Kidney epithelial cell (primary cell): ENCODE measurements at places on chromosomes 6 and 20.

DNA sequence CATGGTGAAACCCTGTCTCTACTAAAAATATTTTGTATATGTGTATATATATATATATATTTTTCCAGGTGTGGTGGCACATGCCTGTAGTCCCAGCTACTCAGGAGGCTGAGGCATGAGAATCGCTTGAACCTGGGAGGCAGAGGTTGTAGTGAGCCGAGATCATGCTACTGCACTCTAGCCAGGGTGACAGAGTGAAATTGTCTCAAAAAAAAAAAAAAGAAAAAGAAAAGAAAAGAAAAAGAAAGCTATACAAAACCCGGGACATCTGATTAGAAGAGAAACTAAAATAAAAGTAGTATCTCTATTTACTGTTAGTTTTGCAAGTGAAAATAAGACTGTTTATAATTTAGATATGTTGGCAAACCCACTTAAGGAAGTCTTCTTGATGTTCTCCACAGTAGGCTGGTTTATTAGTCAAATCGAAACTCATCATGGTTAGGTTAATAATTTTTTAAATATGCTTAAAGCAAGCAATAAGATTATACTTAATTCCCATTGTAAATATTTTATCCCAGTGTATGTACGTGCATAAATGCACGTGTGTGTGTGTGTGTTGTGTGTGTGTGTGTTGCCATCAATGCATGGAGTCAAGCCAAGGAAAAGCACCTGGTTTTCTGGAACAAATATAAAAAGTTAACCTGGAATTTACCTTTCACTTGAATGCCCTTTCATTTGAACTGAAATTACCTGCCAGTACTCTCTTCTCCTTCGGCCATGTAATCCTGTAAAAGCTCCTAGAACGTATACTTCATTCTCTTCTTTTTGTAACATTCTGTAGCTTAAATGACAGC, 7.1 kb downstream of the VNN2 start:
- DNase-seq = no peak

- DNase-seq = no peak
Observed at GRCh38 chr20:3706774-3707507, 5.5 kb downstream of the SIGLEC1 start.

DNA sequence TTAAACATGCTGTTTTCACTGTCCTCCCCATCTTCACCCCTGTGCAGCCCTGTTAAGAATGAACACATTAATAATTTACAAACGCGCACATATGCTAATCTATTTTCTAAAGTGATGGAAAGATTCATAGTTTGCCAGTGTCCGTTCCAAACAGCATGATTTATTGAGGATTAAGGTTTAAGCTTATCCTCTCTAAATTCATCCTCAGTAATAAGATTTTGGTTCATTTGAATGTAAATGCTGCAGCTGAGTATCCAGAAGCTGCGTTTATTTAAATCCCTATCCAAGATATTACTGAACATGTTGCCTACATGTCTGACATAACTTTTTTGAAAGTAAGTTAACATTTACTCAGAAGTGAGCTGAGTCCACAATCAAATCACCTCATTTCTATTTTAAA, 42.8 kb upstream of the FAM135A start:
- no peak for DNase-seq

GRCh38 chr6:15755526-15755925, 92.7 kb upstream of the DTNBP1 start:
- DNase-seq = no peak

DNA sequence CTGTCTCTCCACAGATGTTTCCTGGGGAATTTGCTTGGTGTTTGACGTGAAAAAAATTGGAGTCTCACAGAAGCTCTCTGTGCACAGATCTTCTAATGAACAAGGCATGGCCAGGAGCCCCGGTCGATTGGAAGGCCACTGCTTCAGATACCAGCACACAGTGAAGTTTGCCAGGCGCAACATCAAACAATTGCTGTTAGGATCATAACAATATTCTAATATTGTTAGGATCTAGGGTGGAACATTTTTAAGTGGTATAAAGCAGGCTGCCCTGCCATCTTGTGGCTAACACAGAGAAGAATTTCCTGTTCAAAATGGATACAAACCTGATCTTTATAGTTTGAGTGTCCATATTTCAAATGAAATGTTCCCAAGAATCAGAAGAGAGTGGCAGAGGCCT, 64.1 kb downstream of the C6orf118 start:
- DNase-seq = no peak

DNA sequence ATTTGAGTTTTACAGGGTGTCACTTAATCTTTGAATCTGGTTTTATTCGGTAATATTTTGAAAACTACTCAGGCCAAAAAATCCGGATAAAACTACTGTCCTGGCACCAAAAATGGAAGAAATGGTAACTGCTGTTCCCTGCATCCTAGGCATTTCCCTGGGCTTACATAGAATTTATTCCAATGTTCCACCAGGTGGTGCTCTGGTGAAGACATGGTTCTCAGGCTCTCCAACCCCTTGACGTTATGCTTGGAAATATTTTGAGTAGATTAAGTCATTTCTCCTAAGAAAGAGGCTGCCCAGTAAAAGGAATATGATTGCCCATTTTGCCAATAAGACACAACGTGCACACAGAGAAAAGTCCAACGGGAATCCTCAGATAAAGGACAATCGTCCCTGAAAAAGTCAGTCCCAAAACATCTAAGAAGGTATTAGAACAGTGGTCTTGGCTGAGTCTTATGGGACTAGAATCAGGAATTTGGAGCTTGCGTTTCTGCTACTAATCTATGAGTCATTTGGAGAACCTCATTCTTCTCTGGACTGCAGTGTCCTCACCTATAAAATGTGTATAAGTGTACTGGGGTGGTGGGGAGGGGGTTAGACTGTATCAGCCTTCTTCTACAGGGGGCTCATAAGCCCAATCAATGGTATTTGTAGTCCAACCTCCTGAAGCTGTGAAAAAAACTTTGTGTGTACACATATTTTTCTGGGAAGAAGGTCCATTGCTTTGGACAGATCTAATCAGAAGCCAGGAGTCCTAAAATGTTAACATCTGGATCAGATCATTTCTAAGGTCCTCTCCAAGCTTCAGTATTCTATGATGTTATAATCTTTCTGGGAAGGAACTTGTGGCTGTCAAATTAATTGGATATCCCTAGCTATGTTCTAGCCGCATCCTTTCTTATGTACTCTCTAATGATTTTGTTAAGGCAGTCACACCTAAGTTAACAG, 131.0 kb upstream of the BMP2 start:
- peak; percentile 31 for DNase-seq

GRCh38 chr20:57573242-57573641, 12.3 kb downstream of the PCK1 start:
- DNase-seq = no peak

DNA sequence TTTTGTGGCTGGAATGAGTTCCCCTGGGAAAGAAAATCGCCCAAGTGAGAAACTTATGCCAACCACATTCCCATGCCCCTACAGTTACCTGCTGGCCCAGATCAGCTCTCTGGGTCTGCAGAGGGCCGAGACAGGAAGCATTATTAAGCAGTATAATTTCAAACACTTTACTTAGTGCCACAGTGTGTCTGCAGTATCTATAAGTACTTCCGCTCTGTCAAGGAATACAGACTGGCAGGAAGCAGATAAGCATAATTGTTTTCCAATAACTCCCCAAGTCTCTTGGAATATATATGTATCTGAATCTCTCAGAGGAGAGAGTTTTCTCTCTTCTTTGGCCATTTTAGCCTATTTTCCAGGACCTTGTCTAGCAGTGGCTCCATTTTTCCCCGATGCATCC, 24.9 kb downstream of the SAYSD1 start:
- no peak for DNase-seq

GRCh38 chr6:2633736-2634135, 117.0 kb downstream of the MYLK4 start:
- DNase-seq = no peak

DNA sequence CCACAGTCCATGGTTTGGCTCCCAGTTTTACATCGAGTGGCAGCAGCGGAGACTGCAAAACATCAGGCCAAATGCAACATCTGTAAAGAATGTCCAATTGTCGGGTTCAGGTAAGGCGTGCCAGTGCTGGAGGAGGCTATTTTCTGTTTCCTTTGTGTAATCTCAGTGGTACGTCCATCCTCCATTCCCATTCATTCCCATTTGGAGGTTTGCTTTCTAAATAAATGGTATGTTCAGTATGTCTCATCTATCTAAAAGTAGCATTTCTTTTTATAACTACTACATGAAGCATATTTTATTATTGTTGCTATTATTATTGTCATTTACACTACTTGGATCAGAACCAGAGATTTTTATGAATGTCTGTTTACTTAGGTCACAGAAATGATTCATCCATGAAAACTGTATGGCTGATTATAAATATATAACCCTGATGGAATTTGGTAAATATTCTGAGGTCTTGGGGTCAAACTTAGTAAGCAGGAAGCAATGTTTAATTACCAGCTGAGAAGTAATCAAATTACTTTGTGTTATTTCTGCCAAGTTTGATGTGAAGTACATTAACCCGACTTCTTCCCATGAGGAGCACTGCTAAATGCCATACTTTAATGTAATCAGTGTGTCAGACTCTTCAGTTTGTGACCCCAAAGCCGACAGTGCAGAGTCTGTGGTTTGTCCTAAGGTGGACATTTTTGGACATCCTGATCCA, 512.9 kb downstream of the UTRN start:
- DNase-seq = peak; percentile 10

GRCh38 chr20:33857722-33858563, 46.8 kb downstream of the CHMP4B start:
- no peak for DNase-seq

GRCh38 chr6:152054441-152054840, 247.0 kb downstream of the ESR1 start:
- DNase-seq = peak; percentile 19

DNA sequence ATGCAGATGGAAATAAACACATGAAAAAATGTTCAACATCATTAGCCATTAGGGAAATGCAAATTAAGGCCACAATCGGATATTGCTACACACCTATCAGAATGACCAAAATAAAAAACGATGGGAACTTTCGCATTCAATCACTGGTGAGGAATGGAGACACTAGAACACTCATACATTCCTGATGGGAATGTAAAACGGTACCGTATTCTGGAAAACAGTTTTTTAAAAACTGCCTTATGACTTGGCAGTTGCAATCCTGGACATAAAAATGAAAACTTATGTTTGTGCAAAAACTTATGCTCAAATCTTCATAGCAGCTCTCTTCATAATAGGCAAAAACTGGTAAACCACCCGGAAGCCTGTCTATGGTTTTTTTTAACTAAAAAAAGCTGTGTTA, 146.0 kb downstream of the CEBPB start:
- no peak for DNase-seq

DNA sequence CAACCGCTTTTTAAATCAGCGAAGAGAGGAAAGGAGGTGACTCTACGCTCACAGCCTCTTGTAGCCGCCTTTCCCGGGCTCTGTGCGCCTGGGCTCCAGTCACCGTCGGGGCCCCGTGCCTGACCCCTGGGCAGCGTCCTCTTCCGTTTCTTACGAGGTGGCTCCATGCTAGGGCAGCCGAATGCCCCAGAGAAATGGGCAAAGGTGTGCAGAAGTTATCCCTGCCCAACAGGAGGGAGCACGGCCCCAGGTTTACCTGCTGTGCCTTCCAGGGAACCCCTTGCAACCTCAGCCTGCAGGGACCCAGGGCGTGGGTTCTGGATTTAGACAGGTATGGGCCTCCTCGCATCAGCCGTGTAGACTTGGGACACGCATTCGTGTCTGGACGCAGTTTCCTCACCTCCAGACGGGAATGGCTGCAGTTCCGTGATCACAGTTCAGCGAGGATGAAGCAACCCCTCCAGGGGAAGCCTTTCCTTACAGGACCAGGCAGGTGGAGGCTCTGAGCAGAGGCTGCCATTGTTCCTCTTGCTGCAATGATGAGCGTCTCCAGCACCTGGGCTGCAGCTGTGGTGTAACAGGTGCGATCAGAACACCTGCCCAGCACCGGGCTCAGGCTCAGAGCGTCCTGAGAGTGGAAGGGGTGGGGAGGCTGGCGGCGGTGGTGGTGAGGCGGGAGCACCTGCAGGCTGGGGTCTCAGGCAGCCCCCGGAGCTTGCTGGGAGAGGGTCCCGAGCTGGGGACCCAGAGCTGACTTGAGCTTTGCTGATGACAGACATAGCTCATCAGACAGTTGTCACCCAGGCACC, 81.3 kb upstream of the BHLHE23 start:
- DNase-seq = no peak

GRCh38 chr6:127792616-127793015, 108.2 kb downstream of the THEMIS start:
- DNase-seq = no peak

- no peak for DNase-seq
Observed at GRCh38 chr6:109347779-109348178, 34.5 kb downstream of the CD164 start.

DNA sequence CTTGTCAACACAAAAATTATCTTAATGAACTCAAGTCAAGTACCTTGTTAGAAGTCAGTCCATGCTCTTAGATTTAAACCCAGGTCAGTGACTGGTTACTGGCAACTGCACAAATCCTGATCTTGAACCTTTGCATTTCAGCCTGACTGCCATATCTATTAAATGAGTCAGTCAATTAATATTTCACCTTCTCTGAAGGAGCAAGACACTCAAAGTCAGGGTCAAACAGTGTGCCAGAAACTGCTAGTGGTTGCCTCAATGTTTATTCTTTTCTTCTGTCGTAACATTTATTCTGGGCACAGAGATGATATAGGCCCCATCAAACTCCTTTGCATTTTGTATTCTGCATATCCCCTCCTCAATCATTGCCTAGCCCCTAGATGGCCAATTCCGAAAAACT, 193.9 kb upstream of the MOCS1 start:
- no peak for DNase-seq

DNA sequence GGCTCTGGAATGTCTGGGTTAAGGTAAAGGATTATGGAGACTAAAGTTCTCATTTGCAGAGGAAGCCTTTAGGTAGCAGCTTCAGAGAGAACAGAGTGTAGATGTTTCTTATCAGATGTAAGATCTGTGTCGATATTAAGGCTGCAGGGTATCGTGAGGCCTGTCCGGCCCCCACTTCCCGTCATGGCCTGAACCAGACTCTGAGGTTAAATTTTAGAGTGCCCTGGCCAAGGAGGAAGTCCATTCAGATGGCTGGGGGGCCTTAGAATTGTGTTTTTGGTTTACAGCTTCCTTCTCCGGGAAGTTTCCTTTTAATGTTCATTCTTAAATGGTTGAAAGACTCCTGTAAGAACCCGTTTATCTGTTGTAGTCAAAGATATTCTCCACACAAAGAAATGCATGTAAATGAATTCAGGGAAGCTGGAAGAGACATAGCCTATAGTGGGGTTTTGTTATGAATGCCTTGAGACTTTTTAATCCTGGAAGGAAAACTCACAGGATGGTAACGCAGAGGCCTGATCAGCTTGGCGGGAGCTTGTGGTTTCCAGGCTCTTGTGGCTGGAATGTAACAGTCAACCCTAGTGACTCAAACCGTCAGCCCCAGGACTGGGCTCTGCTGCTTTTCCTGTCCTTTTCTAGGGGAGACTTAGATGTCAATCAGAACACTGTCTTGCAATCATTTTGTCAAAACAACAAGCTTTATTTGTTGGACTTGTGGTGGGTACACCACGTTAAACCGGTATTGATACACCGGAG, 34.7 kb downstream of the KIF25 start:
- DNase-seq = peak; percentile 61

GRCh38 chr6:63263444-63263843, 52.2 kb downstream of the FKBP1C start:
- peak; percentile 44 for DNase-seq
